ENCODE measurements at places on chromosomes 3 and 15. TPM values are rescaled to one million over a fixed set of nuclear protein-coding genes. Genes with fewer than 3 reads are reported as not detected.

The WDR72 gene
- not detected for total RNA-seq

The TMED3 gene
- 16.0 TPM for total RNA-seq

The TNIK gene
- 65.1 TPM for total RNA-seq

The ETV5 gene
- not detected for total RNA-seq

The CDHR4 gene
- not detected for total RNA-seq

The AP3B2 gene
- total RNA-seq = 0.90 TPM

The ASB14 gene
- not detected for total RNA-seq

The CLSTN2 gene
- not detected for total RNA-seq

The C3orf22 gene
- total RNA-seq = not detected

The IMPG2 gene
- total RNA-seq = 0.22 TPM

The ADPRH gene
- total RNA-seq = 0.42 TPM

The HTR3E gene
- not detected for total RNA-seq

The SPINK8 gene
- not detected for total RNA-seq

The RHCG gene
- total RNA-seq = not detected

The COL6A5 gene
- not detected for total RNA-seq

The ADAMTS17 gene
- 15.3 TPM for total RNA-seq
